ENCODE measurements at places on chromosomes 5 and 9.

GRCh38 chr9:72300873-72301272 is 64.1 kb downstream of the ZFAND5 start:
- DNase-seq, result no peak

DNA sequence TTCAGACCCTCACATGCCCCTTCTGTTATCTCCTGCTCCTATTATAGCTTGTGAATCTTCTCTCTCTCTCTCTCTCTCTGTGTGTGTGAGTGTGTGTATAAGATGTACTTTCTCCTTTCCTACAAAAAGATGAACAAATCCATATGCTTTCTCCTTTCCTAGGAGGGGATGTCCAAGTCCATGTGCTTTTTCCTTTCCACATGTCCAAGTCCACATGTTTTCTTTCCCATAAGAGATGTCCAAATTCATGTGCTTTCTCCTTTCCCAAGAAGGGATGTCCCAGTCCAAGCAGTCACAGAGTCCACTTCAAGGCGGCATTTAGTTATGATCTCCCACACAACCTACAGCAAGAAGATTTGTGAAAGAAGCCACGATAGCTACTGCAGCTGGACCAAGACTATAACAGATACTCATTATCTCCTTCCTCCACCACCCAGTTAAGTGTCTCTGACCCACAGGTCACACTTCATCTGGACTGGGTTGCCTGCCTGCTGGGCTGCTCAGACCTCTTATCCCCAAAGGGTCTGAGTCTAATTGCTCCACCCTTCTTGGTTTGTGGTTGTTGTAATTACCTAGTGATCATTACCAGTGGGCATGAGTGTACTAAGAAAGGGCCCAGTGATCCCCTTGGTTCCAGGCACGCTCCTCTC is 18.4 kb upstream of the FOXI1 start:
- no peak for DNase-seq

DNA sequence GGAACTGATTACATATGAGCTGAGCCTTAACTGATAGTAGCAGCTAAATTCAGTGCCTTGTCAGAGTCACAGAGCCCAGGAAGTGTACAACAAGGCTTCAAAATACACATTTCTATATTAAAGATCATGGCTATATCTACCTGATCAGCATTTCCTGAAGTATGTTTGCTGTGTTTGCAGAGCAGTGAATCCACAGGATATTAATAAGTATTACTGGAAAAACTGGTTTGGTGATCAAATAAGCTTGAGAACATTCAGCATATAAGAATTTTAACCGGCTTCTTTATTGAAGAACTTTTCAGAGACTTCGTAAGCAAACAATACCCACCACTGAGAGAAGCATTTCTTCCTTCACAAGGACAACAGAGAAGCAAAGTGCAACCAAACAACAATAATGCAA is 227.0 kb downstream of the ELAVL2 start:
- no peak for DNase-seq

GRCh38 chr9:77975036-77975435 is 56.6 kb downstream of the GNAQ start:
- peak; percentile 29 for DNase-seq

DNA sequence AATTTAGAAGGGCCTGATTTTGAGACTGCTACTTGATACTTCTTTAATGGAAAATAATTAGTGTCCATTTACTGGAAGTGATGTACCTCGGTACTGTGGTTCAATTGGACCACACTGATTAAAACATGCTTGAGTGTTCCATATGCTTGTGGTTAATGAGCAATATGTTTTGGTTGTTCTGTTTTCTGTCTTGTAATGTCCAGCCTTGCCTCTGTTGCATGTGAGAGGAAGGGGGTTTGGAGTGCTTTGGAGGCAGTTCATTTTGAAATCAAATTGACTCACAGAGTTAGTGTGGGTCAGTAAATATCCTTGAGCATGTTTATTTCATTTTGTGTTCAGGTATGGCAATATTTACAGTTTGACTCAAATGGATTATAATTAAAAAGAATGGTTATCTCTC is 334.4 kb downstream of the ARHGEF28 start:
- no peak for DNase-seq

- DNase-seq, result no peak
Observed at GRCh38 chr9:35828716-35829083, at the start of gene FAM221B. TSS of gene FAM221B (minus strand) at chr9:35828732. CDS start at chr9:35826161, 2,571 bp downstream.

DNA sequence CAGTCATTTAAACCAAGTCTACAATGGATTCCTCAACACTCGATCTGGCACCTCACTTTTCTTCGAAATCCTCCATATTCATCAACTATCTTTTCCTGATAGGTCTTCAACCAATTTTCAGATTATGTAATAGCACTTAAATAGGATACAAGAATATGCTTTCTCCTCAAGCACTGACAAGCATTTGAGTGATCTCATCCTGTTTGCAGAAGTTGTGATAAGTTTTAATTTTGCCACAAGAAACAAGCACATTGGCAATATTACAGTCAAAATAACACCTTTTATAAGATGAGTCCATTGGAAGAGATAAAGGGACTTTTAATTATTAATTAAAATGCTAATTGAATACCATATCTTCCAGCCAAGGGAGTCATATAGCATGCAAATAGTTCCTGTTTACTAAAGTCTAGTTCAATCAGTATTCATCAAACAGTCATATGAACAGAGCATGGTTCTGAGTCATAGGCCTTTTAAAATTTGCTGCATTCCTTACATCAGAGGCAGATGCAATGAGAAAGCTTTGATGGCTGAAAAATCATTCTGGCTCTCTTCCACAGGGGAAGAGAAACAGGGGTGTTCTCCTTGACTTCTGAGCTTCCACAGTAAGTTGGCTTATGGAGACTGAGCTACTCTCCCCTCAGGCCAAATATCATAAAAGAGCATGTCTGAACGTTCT is 32.7 kb upstream of the ZCCHC9 start:
- DNase-seq, result peak; percentile 93

DNA sequence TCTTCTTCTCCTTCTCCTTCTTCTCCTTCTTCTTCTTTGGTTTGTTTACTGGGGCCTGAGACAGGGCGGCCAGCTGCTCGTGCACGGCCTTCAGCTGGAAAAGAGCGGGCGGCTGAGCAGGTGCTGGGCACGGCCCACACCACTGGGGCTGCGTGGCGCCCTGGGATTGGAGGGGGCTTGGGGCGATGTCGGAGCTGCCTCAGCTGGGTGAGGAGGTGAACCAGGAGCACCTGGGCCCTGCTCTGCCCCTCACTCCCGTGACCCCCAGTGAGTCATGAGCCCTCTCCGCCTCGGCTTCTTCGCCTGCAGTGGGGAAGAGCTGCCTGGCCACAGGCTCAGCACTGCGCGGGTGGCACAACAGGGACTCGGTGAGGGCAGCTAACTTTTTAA is 14.9 kb downstream of the BRD3OS start:
- DNase-seq, result no peak

GRCh38 chr5:103889500-103890209 is 327.1 kb upstream of the NUDT12 start:
- DNase-seq, result no peak

DNA sequence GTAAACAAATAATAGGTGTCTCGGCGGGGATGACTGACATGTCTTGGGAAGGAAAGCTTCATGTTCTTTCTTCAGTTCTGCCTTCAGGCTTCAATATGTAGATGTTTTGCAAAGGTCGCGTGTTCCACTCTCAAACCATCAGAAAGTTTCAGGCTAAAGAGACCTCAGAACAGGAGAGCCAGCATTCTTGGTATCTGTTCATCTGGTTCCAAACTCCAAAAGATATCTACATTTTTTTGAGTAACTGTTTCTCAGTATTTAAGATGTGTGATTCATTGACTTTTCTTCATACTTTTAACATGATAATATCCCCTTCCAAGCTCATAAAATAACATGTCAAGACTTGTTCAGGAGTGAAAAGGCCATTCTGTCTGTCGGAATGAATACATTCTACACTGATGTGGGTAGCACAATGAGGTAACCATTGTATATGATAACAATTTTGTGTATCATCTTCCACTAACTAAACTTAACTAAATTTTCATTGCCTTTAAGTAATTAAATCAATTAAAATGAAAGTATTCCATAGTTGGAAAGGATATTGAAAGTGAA is 183.6 kb downstream of the CFAP90 start:
- no peak for DNase-seq

- DNase-seq, result peak; percentile 96
Observed at GRCh38 chr5:57316798-57317327, 143.0 kb downstream of the GPBP1 start.

DNA sequence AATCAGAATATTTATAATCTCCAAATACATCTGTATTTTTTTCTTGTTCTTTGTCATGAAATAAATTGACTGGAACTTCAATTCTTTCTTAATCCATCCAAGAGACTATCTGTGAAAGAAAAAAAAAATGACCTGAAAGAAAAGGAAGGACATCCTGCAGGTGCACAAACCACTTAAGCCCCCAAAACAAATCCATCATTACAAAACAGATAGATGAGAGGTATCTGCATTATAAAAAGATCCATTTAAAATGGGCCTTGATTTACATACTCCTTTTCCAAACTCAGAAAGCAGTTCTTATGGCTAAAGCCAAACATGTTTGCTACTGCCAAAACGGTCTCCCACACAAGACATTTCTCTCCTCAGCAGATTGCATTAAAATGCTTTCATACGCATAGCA is 85.5 kb downstream of the ELAVL2 start:
- DNase-seq, result no peak

- no peak for DNase-seq
Observed at GRCh38 chr5:60843386-60843935, 608 bp downstream of the ELOVL7 start.

- no peak for DNase-seq
Observed at GRCh38 chr9:117268847-117269446, 145.9 kb downstream of the ASTN2 start.

DNA sequence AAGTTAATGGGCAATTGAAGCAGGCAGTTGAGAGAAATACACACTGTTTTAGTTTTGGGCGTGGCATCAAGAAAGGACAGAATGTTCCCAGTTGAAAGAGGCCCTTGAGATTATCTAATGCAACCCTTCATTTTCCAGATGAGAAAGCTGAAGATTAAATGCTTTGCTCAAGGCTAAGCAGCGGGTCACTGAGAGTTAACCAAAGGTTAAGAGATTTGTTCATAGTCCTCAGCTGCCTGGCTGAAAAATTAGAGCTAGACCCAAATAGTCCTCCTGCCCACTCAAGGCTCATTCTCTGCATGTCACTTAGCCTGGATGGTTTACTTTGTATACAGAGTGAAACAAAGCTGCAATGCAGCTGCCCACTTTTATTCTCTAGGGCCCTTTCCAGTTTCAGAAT is 46.7 kb upstream of the MAMDC2 start:
- peak; percentile 31 for DNase-seq

GRCh38 chr9:19492775-19493173 is 84.0 kb downstream of the ACER2 start:
- DNase-seq, result no peak

GRCh38 chr5:63249960-63250359 is 671.3 kb downstream of the LRRC70 start:
- no peak for DNase-seq

- DNase-seq, result no peak
Observed at GRCh38 chr5:134139891-134140469, 25.5 kb downstream of the TCF7 start.

GRCh38 chr5:124463851-124464250 is 282.6 kb downstream of the ZNF608 start:
- no peak for DNase-seq

DNA sequence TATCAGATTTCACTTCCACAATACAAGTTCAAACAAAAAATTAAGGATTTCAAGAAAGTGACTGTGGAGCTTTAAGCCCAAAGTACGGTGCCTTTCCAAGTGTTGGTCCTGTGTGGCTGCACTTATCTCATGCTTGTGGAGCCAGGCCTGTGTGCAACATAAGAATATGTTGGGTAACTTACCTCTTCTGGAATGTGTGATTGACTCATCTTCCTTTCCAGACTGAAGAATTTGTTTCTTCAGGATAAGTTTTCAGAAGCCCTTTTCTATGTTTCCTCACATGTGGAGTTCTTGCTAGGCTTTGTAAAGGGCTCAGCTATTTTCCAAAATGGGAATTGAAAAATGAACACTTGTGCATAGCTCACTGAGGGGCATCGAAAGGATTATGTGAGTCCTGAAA is 485.1 kb upstream of the PAPPA start:
- DNase-seq, result no peak

GRCh38 chr5:120122703-120123102 is 341.4 kb upstream of the PRR16 start:
- DNase-seq, result no peak

DNA sequence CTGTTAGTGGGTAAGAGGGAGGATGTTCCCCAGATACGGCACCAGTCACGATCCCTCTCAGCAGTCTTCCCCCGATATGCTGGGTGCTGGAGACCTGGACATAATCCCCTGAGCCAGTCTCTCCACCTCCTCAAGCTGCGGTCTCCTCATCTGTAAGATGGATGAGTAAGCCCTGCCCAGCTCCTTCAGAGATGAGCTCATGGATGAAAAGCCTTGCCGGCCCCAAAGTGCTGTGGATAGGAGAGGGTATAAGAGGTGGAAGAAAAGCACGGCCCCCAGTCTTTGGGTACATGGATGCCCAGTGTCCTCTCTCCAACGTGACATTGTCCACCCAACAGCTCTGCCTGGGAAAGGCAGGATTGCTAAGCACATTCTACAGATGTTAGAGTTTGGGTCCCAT is 4.5 kb downstream of the CAMK2A start:
- no peak for DNase-seq

Measured in SK-MEL-5 (cell line).